ENCODE measurements at places on chromosomes 7 and 10.

DNA sequence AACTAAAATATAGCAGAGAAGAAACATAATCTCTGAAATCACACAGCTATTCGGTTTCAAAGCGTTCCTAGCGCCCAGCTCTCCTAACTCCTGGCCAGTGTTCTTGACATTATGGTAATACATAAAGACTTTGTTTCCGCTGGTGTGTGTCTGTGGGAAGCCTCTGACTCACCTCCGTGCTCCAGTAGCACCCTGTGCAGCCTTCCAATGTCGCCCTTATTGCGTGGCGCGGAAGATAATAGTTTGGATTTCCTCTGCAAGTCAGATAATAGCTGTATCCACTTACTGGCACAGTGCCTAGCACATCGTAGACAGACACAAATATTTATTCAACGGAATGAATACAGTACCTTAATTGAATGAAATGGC is 570 bp downstream of the BMS1 start:
- DNase-seq, result no peak

DNA sequence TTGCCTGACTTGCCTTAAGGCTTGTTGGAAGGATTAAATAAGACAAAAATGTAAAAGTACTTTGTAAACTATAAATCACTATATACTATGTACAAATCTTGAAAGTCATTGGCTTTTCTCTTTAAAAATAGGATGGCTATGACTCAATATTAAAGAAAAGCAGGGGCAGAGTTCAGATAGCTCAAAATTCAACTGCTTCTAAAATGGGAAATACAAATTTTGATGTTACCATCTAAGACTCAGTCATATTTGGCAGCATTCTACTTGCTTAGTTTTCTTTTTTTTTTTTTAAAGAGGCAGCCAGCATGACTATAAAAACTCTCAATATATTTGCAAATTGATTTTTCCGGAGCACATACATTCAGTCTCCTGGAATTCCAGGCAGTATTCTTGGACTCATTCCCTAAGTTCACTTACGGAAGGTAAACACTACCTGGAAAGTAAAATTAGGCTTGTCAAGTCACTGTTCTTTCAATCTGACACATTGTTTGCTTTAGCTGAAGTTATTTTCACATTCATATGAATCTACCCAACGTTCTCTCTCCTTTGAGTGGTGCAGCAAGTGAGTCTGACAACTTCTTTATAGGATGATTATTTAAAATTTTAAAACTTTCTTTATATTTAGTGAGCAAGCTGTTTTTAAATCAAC is 133.8 kb upstream of the CCDC6 start:
- DNase-seq, result no peak

GRCh38 chr7:17009007-17009719 is 127.4 kb upstream of the AGR3 start:
- no peak for DNase-seq

GRCh38 chr7:91194841-91195240 is 69.4 kb upstream of the FZD1 start:
- no peak for DNase-seq
